ENCODE measurements at places on chromosomes 12 and 14.

DNA sequence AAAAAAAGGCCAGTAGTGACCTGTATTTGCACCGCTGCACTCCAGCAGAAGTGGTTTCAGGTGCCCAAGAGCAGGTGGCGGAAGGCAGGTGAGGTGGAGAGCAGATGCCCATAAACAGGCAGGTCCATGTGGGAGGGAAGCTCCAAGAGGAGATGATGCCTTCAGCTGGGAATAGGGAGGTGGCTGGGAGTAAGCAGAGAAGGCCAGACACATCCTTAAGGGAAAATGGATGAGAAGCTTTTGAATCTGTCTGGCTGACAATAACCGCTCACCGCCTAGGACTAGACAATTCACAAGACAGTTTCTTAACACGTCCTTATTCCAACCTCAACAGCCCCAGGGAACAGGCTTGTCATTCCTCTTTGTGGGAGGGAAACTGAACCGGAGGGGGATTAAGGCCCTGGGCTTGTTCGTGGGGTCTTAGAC lies 43.9 kb upstream of the PLEKHG6 start:
- DNase-seq = no peak

DNA sequence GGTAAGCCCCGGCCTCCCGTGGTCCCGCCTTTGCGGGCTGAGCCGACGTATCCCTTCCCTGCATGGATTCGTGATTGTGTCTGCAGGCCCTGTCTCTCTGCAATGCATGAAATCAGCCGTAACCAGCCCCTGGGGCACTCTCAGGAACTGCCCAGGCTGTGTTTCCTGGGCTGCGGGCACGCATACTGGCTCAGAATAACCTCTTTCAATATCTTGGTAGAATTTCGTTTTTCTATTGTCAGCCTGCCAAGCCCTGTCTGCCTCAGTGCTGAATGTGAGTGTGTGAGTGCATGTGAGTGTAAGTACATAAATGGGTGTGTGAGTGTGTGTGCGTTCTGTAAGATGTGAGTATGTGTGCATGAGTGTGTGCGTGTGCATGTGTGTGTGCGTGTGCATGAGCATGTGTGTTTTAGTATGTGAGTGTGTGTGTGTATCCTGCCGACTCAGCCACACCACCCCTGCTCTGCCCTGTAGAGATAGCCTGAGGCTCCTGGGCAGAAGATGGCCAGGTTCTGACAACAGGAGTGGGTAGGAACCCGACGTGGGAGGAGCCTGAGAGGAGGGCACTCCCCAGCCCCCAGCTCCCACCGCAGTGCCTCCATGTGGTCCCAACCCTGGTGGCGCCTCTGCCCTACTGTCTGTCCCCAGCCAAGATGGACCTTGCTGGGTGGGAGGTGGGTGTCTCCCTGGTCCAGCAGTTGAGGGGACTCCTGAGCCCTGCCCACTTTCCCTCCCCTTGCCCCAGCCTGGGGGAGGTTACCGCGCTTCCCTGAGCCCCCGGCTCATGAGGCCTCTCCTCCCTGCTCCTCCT lies 268.8 kb downstream of the ADGRD1 start:
- no peak for DNase-seq

- DNase-seq = no peak
Measured at GRCh38 chr14:105470350-105471296, 4.0 kb upstream of the CRIP2 start.

- no peak for DNase-seq
Measured at GRCh38 chr12:66768293-66768692, 89.4 kb upstream of the GRIP1 start.

- DNase-seq = no peak
Measured at GRCh38 chr12:132056951-132057350, 87.2 kb downstream of the DDX51 start.

All from activated CD4-positive, alpha-beta T cell treated with anti-CD3 and anti-CD28 coated beads, Interleukin-2, amount 50 U/mL, for 24 hours (primary cell).